ENCODE measurements at places on chromosomes 2 and 18.

DNA sequence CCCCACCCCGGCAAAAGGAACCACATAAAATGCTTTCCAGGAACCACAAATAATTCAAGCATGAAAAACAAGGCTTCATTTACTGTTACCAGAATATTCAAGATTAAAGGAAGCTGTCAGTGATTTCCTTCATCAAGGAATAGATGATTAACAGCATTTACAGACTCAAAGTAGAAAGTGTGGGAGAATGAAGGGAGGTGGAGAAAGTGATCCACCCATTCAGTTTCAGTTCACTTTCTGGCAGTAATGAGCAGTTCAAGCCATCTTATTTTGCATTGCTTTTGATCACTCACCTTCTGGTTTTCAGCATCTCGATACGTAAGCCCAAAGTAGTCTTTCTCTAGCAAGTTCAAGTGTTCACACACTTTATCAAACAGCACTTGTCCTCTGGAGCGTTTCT, 99.0 kb downstream of the EPB41L3 start:
- no peaks in the 10 kb centered on the region for H3K27me3 ChIP-seq
- H3K4me1 ChIP-seq, result peaks cover 30% of the 10 kb centered on the region
- H3K27ac ChIP-seq, result peak overlapping the region; percentile 5
- H3K36me3 ChIP-seq, result peaks cover 6% of the 10 kb centered on the region
- no peak overlapping the region for H3K4me3 ChIP-seq
- peak; percentile 40 for DNase-seq

- H3K36me3 ChIP-seq, result no peaks in the 10 kb centered on the region
- H3K27ac ChIP-seq, result no peak overlapping the region
- no peaks in the 10 kb centered on the region for H3K4me1 ChIP-seq
Measured at GRCh38 chr2:210946395-210946794, 390.0 kb downstream of the CPS1 start.

- peak overlapping the region; percentile 44 for H3K27ac ChIP-seq
- no peak overlapping the region for H3K4me3 ChIP-seq
Measured at GRCh38 chr2:144402251-144402650, 117.7 kb downstream of the ZEB2 start.

GRCh38 chr2:42775186-42775585, 11.3 kb upstream of the OXER1 start:
- peaks cover 12% of the 10 kb centered on the region for H3K4me1 ChIP-seq
- no peak for DNase-seq
- no peak overlapping the region for H3K27ac ChIP-seq

DNA sequence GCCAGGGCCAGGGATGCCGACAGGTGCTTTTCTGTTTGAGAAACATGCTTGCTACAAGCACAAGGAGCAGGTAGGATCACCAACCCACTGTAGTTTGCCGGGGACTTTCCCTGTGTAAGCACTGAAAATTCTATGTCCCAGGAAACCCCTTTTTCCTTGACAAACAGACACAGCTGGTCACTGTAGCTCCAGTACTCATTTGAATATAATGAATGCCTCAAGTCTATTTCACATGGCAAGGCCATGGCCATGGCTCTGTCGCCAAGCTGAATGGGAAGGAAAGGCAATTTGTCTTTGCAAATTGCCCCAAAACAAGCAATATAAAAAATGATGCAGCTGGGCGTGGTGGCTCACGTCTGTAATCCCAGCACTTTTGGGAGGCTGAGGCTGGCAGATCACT, 49.6 kb upstream of the IGFBP2 start:
- no peak overlapping the region for H3K27ac ChIP-seq
- H3K4me3 ChIP-seq, result no peak overlapping the region
- H3K4me1 ChIP-seq, result no peaks in the 10 kb centered on the region
- DNase-seq, result no peak
- no peaks in the 10 kb centered on the region for H3K36me3 ChIP-seq

DNA sequence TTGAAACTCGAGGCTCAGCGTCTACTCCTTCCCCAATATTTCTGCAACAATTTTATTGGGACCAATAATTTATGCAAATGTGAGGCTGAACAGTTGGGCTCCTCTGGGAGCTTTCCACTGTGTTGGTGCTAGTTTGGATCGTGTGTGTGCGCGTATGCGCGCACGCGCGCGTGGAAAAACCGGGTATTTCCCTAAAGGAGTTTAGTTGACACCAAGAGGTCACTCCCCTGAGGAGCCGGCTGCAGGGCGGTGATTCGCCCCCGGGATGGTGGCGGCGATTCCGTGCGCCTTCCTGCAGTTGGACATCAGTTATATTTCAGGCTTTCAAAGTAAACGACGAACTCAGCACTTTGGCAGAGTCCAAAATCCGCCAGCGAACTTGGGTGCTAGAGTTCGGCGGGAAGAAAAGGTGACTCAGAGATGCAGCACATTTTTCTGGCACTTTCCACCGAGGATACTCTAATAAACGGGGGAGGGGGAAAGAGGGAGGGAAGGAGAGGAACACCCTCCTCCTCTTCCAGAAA, 186.5 kb upstream of the FANCL start:
- peak overlapping the region; percentile 50 for H3K4me3 ChIP-seq
- peaks cover 7% of the 10 kb centered on the region for H3K4me1 ChIP-seq
- H3K36me3 ChIP-seq, result no peaks in the 10 kb centered on the region

DNA sequence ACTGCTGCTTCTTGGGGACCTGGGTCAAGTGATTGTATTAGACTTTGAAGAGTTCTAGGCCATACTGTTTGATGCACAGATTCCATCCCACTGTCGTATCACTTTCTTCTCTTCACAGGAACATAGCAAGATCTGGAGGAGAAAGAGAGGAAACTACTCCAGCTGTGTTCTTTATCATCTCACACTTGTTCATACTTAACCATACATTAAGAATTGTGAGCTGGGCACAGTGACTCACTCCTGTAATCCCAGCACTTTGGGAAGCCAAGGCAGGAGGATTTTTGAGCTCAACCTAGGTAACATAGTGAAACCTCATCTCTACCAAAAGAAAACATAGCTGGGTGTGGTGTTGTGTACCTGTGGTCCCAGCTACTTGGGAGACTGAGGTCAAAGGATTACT, 111.7 kb downstream of the PARD3B start:
- no peaks in the 10 kb centered on the region for H3K36me3 ChIP-seq
- no peaks in the 10 kb centered on the region for H3K27me3 ChIP-seq
- no peak overlapping the region for H3K4me3 ChIP-seq

DNA sequence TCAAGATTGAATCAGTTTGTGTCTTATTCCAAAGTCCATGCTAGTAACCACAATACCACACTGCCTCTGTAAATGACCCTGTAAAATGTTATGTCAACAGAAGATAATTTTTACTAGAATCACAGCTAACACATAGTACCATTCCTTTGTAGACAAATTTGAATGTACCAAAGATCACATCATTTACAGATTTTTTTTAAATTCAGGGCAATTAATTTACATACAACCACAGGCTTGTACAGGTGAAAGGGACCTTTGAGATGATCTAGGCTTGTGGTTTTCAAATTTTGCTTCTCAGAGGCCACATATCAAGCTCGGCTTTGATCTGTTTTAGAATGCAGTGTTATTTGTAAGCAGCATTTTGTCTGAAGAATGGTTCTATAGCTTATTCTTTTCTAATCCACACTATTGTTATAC, 63.8 kb upstream of the PPM1B start:
- H3K27ac ChIP-seq, result no peak overlapping the region
- H3K36me3 ChIP-seq, result no peaks in the 10 kb centered on the region
- H3K4me1 ChIP-seq, result peaks cover 23% of the 10 kb centered on the region

- no peak overlapping the region for H3K27ac ChIP-seq
- no peak overlapping the region for H3K4me3 ChIP-seq
- no peaks in the 10 kb centered on the region for H3K36me3 ChIP-seq
- DNase-seq, result no peak
- H3K27me3 ChIP-seq, result no peaks in the 10 kb centered on the region
Measured at GRCh38 chr2:128402911-128403670, 84.4 kb upstream of the HS6ST1 start.

GRCh38 chr18:24782566-24782965, 322.1 kb downstream of the HRH4 start:
- H3K4me1 ChIP-seq, result no peaks in the 10 kb centered on the region
- no peaks in the 10 kb centered on the region for H3K36me3 ChIP-seq
- no peak overlapping the region for H3K27ac ChIP-seq

- DNase-seq, result no peak
- no peak overlapping the region for H3K4me3 ChIP-seq
- no peak overlapping the region for H3K27ac ChIP-seq
Measured at GRCh38 chr2:31282634-31283033, 48.7 kb downstream of the EHD3 start.

- H3K4me1 ChIP-seq, result no peaks in the 10 kb centered on the region
- DNase-seq, result no peak
- H3K27me3 ChIP-seq, result no peaks in the 10 kb centered on the region
- H3K4me3 ChIP-seq, result no peak overlapping the region
- H3K36me3 ChIP-seq, result no peaks in the 10 kb centered on the region
- H3K27ac ChIP-seq, result no peak overlapping the region
Measured at GRCh38 chr18:74692367-74693013, 94.8 kb downstream of the ZNF407 start.

Measured in CD14-positive monocyte (primary cell).